Body of pancreas (tissue), 4 donors: ENCODE measurements at places on chromosomes 1 and 21. TPM values are rescaled to one million over a fixed set of nuclear protein-coding genes. Genes with fewer than 3 reads are reported as not detected.

DNA sequence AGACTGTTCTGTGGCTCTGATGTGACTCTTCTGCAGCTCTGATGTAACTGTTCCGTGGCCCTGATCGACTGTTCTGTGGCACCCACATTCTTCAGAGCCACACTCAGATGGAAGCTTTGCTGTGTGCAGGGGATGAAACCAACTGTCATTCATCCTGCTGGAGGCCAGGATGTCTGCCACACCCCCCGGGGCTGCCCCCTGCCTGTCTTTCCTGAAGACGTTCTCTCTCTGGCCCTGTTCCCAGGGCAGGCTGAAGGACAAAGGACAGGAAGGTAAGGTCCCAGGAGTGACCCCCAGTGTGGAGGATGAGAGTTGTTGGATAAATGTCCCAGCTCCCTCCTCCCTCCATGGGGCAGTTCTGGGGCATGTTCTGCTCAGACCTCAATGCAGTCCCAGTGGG is 29.4 kb upstream of the UMODL1 start:
- no peaks in the 10 kb centered on the region for H3K36me3 ChIP-seq
- H3K27ac ChIP-seq, result no peak overlapping the region
- no peak for DNase-seq
- H3K27me3 ChIP-seq, result no peaks in the 10 kb centered on the region
- no peak overlapping the region for H3K4me3 ChIP-seq

GRCh38 chr1:225428068-225428880 is 436 bp upstream of the LBR start:
- peak overlapping the region; percentile 17 for H3K4me3 ChIP-seq
- peak overlapping the region; percentile 93 for H3K27ac ChIP-seq
- peak; percentile 94 for DNase-seq

Gene NTNG1
- total RNA-seq, result 0.26 TPM

DNA sequence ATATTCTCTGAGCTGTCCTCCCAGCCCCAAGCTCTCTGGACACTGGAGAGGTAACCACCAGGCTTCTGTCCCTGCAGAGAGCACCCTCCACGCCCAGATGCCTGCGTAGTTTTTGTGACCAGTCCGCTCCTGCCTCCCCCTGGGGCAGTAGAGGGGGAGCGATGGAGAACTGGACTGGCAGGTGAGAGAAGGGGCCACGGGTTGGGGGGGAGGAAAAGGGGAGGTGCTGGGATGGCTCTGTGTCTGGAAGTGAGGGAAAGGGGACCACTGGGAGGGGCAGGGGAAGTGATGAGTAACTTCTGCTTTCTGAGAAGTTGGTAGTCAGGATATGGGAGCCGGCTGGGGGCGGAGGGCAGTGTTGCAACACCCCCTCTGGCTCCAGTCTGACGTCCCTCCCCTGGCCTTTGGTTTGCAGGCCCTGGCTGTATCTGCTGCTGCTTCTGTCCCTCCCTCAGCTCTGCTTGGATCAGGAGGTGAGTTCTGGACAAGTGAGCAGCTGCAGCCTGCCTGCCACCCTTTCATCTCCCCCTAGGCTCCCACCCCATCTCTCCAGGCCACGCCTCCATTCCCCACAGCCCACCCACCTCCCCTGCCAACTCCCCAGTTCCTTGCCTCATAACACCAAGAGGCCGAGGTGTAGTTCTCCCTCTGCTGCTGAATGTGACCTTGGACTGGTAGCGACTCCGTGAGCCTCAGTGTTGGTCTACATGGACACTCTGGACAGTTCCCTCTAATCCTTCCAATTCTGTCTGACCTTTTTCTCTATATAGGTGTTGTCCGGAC is 3.1 kb downstream of the ADAMTSL4 start:
- peak; percentile 71 for DNase-seq
- H3K36me3 ChIP-seq, result no peaks in the 10 kb centered on the region
- H3K4me1 ChIP-seq, result peaks cover 29% of the 10 kb centered on the region
- no peaks in the 10 kb centered on the region for H3K27me3 ChIP-seq
- no peak overlapping the region for H3K4me3 ChIP-seq

DNA sequence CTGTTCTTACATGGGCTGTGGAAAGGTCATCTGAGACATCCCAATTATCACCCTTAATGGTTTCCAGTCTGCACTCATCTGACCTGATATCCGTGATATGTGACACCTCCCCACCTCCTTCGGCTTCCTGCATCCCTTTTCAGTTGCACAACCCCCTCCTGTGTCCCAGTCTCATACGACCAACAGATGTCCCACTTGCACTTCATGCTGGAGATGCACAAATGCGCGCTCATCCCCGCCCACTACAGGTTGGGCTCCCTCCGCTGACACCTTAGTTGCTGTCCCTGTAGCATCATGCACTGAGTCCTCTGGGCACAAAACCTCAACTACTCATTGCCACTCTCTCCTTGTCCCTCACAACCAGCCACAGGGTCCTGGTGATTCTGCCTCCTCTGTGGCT is 94.4 kb downstream of the MIS18A start:
- H3K36me3 ChIP-seq, result no peaks in the 10 kb centered on the region
- no peaks in the 10 kb centered on the region for H3K4me1 ChIP-seq

GRCh38 chr1:72481420-72481970 is 199.2 kb upstream of the NEGR1 start:
- no peak for DNase-seq
- no peaks in the 10 kb centered on the region for H3K27me3 ChIP-seq
- H3K4me1 ChIP-seq, result no peaks in the 10 kb centered on the region
- H3K27ac ChIP-seq, result no peak overlapping the region
- H3K4me3 ChIP-seq, result no peak overlapping the region
- no peaks in the 10 kb centered on the region for H3K36me3 ChIP-seq

Gene HMGCL
- total RNA-seq, result 18.9 TPM

Gene KIF14
- total RNA-seq, result not detected

DNA sequence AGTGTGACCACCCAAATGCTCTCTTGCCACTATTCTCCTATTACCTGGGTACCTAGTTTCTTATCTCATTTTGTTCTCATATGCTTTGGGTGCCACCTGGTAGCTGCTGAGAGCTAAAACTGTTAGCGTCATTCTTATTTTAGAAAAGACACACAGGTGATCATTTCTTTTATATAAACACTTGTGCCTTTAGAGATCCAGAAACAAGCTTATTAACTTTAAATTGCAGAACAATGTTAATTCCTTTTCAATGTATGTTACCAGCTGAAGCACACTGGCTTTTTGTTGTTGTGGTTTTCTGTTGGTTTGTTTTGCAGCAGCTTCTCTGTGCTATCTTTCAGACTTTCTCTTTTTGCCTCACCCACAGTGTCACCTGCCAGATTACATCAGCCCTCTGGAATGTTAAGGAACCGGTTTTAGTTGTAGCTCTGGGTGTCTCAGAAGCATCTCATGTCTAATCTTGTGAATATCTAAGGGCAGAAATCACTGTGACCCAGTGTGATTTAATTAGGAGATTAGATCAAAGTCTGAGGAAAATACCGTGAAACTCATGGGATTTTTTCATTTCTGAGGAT is 43.4 kb upstream of the SLC19A2 start:
- no peaks in the 10 kb centered on the region for H3K27me3 ChIP-seq
- peaks cover 33% of the 10 kb centered on the region for H3K4me1 ChIP-seq
- peak overlapping the region; percentile 78 for H3K27ac ChIP-seq
- peak; percentile 77 for DNase-seq
- H3K4me3 ChIP-seq, result no peak overlapping the region

Gene KCNQ4
- total RNA-seq, result 1.8 TPM

DNA sequence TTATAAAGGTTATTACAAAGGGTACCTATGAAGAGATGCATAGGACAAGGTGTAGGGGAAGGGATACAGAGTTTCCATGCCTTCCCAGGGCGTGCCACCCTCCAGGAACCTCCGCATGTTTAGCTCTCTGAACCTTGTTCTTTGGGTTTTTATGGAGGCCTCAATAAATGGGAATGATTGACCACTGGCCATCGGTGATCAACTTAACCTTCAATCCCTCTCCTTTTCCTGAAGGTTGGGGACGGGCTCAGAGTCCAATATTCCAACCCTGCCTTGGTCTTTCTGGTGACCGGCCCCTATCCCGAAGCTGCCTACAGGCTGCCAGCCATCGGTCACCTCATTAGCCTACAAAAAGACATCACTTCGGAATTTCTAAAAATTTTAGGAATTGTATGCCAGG is 11.7 kb downstream of the CD244 start:
- no peak overlapping the region for H3K27ac ChIP-seq
- no peak overlapping the region for H3K4me3 ChIP-seq
- H3K27me3 ChIP-seq, result no peaks in the 10 kb centered on the region
- no peaks in the 10 kb centered on the region for H3K36me3 ChIP-seq

DNA sequence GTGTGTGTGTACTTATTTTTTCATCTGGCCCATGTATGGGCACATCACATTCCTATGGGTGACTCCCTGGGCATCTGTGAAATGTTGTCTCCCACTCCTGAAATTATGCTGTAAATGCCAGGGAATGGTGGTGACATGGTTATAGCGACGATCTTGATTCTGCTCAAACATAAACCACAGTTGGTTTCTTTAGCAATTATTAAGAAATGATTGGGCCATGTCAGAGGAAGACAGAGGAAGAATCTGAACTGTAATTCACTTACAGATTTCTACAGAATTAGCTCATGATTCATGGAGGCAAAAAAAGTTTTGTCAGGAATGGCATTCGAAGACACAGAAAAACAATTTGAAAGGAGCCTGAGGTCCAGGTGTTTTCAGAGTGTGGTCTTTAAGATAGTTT is 25.8 kb upstream of the KCNE1 start:
- H3K27me3 ChIP-seq, result no peaks in the 10 kb centered on the region
- no peaks in the 10 kb centered on the region for H3K36me3 ChIP-seq
- peaks cover 4% of the 10 kb centered on the region for H3K4me1 ChIP-seq
- H3K4me3 ChIP-seq, result no peak overlapping the region
- no peak overlapping the region for H3K27ac ChIP-seq

GRCh38 chr1:219121679-219122078 is 52.0 kb upstream of the LYPLAL1 start:
- H3K4me1 ChIP-seq, result no peaks in the 10 kb centered on the region
- H3K36me3 ChIP-seq, result no peaks in the 10 kb centered on the region
- no peak overlapping the region for H3K27ac ChIP-seq
- no peaks in the 10 kb centered on the region for H3K27me3 ChIP-seq
- no peak for DNase-seq

DNA sequence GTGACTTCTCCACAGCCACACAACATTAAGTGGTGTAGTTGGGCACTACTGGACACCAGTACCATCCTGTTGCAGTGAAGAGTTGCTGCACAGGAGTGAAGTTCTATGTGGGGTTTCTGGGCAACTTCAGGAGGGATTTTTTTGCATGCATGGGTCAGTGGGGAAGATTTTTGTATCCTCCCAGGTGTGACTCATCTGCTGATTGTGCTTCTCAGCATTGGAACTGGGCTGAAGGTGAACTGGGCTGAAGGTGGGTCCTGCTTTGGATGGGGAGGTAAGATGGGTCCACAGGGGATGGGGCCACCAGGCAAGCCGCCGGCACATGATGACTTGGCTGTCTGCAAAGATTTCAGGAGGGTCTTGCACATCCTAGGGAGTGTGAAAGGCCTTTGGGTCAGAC is 2.6 kb downstream of the SERINC2 start:
- peaks cover 20% of the 10 kb centered on the region for H3K4me1 ChIP-seq
- H3K27me3 ChIP-seq, result no peaks in the 10 kb centered on the region
- H3K27ac ChIP-seq, result no peak overlapping the region
- DNase-seq, result no peak

DNA sequence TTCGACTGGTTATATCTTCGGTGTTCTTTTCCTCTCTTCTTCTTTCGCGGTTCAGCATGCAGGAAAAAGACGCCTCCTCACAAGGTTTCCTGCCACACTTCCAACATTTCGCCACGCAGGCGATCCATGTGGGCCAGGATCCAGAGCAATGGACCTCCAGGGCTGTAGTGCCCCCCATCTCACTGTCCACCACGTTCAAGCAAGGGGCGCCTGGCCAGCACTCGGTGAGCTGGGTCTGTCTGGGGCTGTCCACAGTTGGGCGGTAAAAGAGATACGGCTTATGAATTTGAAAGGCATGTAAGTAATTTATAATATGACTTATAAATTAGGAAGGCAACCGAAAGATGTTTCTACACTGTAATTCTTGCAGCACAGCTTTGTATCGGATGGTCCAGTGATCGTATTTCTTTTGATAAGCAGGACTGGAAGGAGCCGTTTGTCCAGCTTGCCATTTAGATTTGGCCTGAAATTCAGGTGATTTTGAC is 334 bp downstream of the CTH start:
- no peaks in the 10 kb centered on the region for H3K27me3 ChIP-seq
- H3K4me3 ChIP-seq, result peak overlapping the region; percentile 62
- no peaks in the 10 kb centered on the region for H3K36me3 ChIP-seq
- H3K27ac ChIP-seq, result peak overlapping the region; percentile 89
- H3K4me1 ChIP-seq, result peaks cover 12% of the 10 kb centered on the region

DNA sequence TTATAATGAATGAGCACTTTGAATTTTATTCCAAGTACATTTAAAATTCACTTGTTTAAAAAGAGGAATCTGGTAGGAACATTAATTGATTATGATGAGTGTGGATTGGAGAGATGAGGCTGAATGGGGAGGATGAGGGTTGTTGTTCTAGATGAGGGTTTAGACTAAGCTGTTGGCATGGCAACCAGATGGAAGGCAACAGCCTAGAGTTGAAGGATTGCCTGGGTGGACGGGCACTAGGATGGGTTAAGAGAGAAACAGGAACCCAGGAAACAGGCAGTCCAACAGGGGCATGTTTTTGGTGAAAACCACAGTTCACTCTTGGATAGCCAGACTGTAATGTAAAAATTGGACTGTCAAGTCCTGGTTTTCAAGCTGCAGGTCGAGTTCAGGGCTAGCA is 125.5 kb downstream of the CHRM3 start:
- no peak overlapping the region for H3K27ac ChIP-seq
- no peak overlapping the region for H3K4me3 ChIP-seq
- H3K36me3 ChIP-seq, result no peaks in the 10 kb centered on the region
- H3K27me3 ChIP-seq, result no peaks in the 10 kb centered on the region
- DNase-seq, result no peak

GRCh38 chr1:211541720-211542477 is 37.1 kb downstream of the SLC30A1 start:
- no peaks in the 10 kb centered on the region for H3K36me3 ChIP-seq
- H3K27ac ChIP-seq, result no peak overlapping the region
- peaks cover 13% of the 10 kb centered on the region for H3K4me1 ChIP-seq

Gene RHBDL2
- 0.99 TPM for total RNA-seq

Gene S100B
- 33.9 TPM for total RNA-seq

- H3K4me1 ChIP-seq, result no peaks in the 10 kb centered on the region
- no peaks in the 10 kb centered on the region for H3K36me3 ChIP-seq
- DNase-seq, result no peak
- H3K27me3 ChIP-seq, result no peaks in the 10 kb centered on the region
- no peak overlapping the region for H3K27ac ChIP-seq
These were observed 70.6 kb upstream of the CACNA1E start for GRCh38 chr1:181412746-181413145.

- no peak for DNase-seq
- H3K36me3 ChIP-seq, result no peaks in the 10 kb centered on the region
- H3K27ac ChIP-seq, result no peak overlapping the region
- no peak overlapping the region for H3K4me3 ChIP-seq
These were observed 315.6 kb upstream of the PLXNA2 start for GRCh38 chr1:208559597-208560329.
